ENCODE measurements at places on chromosomes 16 and 17.

- no peak for DNase-seq
These were observed 145.6 kb upstream of the RCVRN start for GRCh38 chr17:10050597-10051101.

DNA sequence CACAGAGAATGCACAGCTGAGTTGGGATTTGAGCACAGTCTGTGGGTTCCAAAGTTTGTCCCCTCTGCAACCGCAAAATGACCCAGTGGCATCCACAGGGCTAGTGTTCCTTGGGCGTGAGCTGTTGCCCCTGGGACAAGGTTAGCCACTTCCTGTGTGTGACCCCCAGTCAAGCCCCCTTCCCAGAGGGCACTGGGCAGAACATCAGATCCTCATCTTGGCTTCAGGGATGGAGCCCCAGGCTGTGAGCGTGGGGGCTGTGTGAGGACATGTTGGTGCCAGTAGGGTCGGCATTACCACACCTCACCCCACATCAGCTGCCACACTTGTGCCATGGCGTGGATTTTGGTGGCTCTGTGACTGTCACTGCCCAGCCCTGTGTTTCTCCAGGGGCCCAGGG, 55.3 kb downstream of the USP22 start:
- no peak for DNase-seq

- DNase-seq, result no peak
These were observed 170.1 kb downstream of the CDK5R1 start for GRCh38 chr17:32656886-32657285.

DNA sequence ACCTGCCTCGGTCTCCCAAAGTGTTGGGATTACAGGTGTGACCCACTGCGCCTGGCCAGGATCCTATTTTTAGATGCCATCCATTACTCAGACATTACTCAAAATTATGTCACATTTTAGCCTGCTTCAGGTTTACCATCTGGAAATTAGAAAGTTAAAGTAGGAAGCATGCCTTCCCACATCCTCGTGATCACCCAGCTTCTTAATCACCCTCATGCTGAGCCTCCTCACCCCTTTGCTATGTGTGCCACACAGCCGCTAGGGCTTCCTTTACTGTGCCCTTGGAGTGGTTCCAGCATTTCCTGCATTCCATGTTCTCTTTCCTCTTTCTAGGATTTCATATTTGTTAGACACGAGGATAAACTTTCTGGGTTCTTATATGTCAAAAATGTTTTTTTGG, 9.3 kb downstream of the ADORA2B start:
- DNase-seq, result peak; percentile 88

DNA sequence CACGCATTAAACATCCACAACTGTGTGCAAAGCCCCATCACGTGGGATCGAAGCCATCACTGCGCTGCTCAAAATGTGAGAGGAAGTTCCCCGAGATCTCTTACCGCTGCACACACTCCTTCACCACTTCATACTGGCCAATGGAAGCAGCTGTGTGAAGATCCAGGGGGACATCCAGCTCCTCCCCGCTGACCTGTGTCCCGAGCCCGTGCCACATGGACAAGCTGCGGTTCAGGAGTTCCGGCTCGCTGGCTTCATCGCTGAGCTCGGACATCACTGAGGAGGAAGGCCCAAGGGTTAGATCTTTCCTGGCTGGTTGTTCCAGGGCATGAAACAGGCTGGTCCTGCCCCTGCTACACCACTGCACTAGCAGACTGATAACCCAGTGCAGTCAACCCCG, 4.2 kb downstream of the ANKS3 start:
- DNase-seq, result no peak

GRCh38 chr16:23496821-23497542, 13.3 kb downstream of the GGA2 start:
- DNase-seq, result no peak

DNA sequence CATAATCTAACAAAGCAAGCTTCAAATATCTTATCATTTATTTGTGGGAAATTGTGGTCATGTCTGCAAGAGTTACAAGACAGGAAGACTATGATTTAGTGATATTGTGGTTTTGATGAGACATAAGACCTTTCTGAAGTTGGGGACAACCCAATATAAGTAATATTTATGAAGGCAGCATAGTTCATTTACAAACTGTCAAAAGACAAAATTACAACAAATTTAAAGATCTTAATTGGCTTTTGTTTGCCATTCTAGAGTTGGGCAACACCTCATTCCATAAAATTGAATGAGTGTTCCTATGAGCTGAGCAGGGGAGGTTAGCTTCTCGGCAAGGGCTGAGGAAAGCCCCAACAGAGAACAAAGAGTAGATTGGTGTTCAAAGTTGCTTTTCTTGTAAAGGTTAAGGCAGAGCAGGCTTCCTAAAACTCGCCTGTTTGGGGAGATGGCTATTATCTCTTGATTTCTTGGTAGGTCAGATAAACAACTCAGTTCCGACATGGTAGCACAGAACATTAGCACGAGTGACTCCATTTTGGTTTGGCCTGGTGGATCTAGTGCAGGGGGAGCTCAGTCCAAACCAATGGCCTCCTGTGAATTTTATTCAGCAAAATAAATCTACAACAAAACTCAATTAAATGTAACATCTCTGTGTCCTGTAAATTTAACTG, 10.9 kb upstream of the MMD start:
- DNase-seq, result no peak

GRCh38 chr16:82694239-82694874, 67.6 kb downstream of the CDH13 start:
- DNase-seq, result no peak

- no peak for DNase-seq
These were observed 18.9 kb downstream of the TEX2 start for GRCh38 chr17:64244165-64244564.

- DNase-seq, result no peak
These were observed 20.1 kb downstream of the SIAH1 start for GRCh38 chr16:48365025-48365600.

- no peak for DNase-seq
These were observed 105.8 kb downstream of the TANC2 start for GRCh38 chr17:63071797-63072196.

DNA sequence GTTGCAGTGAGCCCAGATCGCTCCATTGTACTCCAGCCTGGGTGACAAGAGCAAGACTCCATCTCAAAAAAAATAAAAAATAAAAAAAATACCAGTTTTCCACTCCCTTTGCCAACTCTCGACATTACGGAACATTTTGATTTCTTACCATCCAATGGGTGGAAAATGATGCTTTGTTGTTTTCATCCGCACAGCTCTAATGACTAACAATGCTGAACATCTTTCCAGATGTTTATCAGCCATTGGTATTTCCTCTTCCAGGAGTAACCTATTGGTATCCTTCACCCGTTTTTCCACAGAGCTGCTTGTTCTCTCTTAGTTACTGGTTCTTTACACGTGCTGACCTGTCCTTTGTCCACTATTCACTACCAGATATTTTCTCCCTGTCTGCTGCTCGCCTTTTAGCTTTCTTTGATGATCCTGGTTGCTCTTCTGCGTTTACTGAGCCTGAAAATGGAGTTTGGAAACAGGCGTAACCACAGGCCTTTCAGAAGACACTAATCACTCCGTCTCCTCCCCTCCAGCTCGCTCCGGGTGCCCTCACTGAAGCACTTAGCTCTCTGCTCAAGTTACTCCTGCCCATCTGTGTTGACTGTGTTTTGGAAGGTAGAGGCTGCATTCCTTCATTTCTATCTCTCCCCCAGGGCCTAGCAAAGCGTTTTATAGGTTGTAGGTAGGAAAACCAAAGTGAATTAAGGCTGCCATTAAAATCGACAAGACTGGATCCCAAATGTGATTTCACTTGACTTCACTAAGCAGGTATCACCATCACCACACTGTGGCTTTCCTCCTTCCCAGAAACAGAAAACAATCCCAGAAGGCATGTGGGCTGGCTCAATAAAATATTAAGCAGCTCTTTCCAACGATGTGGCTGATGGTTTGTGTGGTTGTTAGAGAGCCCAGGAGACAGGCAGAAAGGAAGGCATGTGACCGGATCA, 8.9 kb downstream of the SHPK start:
- no peak for DNase-seq

- peak; percentile 87 for DNase-seq
These were observed 843 bp downstream of the TP53 start for GRCh38 chr17:7686222-7687071.

DNA sequence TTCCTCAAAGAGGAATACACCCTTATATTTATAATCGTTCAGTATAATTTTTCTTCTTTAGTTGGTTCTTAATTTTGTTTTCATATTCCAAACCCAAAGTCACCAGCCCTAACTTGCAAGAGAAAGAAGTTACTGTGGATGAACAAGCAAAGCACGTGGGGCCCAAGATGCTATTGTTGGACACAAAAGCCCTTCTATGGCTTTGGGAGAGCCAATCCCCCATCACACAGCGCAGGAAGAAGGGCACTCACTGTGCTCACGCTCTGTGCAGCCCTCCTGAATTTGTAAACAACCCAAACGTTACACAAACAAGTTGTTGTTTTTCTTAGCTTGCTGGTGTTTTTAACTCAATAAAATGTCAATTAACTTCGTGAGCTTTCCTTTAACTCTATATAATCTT, 22.5 kb downstream of the SPPL2C start:
- DNase-seq, result no peak

GRCh38 chr17:19383681-19384470, 3.1 kb downstream of the MFAP4 start:
- DNase-seq, result no peak

DNA sequence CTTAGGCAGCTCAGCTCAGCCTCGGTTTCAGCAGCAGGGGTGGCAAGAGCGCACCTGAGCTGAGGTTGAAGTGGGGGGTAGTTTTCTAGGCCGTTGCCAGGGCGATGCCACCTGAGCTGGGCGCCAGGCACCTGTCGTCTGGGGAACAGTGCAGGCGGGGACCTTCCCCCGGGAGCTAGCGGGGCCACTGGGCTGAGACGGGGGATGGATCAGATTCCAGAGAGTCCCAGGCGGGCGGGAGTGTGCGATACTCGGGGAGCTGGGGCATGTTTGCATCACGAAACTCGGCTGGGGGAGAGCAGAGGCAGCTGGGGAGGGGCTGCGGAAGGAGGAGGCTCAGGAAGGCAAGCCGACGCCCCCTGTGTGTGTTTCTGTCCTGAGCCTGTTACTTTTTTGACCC, 477 bp upstream of the CLDN9 start:
- no peak for DNase-seq

- no peak for DNase-seq
These were observed 4.4 kb downstream of the PSMC3IP start for GRCh38 chr17:42573095-42573494.

DNA sequence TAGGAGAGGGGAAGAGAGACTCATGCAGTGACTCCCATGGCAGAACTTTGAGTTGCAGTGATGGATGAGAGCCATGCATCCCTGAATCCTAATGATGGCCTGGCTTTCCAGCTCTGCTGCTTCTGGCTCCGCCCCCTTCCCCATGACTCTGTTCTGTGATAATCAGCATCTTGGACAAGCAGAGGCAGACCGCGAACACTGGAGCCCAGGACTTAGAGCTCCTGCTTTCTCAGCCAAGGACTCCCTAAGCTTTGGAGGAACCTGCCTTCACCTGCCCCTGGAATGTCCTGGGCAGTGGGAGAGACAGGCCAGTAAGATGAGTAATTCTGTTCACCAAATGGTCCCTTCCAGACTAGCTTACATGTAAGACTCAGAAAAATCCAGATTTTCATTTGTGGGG, 12.5 kb downstream of the CCDC92B start:
- DNase-seq, result no peak

- no peak for DNase-seq
These were observed 268.6 kb upstream of the FOXF1 start for GRCh38 chr16:86241681-86242080.

DNA sequence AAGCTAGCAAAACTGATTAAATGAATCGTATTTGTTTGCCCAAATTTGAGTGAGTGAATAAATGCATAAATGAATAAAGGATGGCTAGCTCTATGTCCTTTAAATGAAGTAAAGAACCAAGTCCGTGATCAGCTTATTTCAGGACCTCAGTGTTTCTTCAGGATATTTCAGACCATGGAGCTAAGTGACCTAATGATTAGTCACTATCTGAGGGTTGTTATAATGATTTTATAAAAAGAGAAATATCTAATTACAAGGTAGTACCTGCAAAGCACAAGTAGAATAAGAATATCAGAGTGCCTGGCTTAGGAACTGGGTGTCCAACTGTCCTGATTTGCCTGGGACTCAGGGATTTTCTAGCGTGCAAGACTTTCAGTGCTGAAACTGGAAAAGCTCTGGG, 12.5 kb downstream of the KCNJ2 start:
- no peak for DNase-seq

DNA sequence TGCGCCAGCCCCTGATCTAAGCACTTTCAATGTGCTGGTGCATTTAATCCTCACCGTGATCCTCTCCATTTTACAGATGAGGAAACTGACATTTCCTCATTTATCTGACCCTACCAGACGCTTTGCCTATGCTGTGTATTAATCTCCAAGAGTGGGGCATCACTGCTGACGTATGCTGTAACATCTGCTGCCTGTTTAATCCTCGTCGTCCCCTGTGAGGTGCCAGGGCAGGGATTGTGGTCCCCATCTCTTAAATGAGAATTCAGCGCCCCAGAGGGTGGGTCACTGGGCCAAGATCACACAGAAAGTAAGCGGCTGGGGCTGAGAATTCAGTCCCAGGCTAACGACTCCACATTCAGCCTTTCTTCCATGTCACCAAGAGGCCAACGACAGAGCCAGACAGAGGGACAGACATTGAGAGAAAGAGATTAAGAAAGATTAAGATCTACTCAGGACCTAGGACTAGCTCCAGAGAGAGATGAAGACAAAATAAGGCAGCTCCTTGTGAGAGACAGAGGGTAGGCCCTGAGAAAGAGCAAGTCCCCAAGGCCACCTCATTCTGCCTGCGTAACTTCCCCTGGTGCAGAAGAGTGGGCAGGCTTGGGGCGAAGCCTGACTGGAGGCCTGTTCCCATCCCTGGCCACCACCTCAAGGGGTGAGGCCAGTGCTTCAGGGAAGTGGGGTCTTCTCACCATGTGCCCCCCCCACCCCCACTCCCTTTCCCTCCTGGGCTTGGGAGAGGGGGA, 13.5 kb downstream of the CACNA1G start:
- no peak for DNase-seq

DNA sequence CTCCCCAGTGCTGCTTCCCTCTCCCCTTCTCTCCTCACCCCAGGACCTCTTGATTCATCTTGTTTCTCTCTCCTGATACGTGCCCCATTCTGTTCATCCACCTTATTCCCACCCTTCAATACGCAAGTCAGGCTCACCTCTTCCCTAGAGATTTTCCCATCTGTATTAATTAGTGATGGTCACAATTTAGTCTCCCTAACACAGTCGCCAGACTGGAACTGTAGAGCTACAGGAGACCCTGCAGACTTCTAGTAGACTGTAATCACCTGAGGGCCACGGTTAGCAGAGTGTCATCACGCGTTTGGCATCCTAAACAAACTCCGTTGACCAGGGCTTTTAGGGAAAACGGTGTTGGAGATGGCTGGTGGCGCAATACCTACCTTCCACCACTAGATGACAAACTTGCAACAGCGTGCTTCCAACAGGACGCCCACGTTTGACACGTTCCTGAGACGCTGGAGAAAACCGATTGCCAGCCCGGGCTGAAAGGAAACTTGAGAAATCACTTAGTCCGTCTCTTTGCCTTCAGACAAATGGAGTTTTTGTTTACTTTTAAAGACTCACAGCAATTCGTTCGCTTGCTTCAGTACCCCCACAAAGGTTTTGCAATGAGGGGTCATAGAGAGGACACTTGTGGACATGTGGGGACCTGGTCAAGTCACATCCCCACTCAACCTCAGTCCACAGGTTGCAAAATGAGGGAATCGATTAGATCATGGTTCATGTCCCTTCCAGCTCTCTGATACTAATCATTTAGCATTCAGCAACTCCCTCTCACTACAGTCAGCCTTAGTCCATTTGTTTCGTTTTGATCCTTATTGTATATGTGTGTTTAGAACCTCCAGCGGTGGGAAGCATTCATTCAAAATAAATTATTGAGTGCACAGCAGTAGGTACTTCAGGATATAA, 20.6 kb downstream of the MYL4 start:
- DNase-seq, result peak; percentile 82

Data from glomerular endothelial cell (primary cell).